ENCODE measurements at places on chromosomes 16 and 17. TPM values are rescaled to one million over a fixed set of nuclear protein-coding genes. Genes with fewer than 3 reads are reported as not detected.

The DNAAF8 gene
- under 0.01 TPM for total RNA-seq

The ZNF652 gene
- total RNA-seq: 5.5 TPM

The TBC1D16 gene
- total RNA-seq: 23.7 TPM

The TPSG1 gene
- not detected for total RNA-seq

The G6PC1 gene
- total RNA-seq: not detected
